Activated CD4-positive, alpha-beta memory T cell treated with anti-CD3 and anti-CD28 coated beads, Interleukin-2, amount 10 ng/mL, durations not matched to agents 7 days and 5 days (primary cell): ENCODE measurements at places on chromosomes 16 and 17. TPM values are rescaled to one million over a fixed set of nuclear protein-coding genes. Genes with fewer than 3 reads are reported as not detected.

Gene ACSM5
- not detected for total RNA-seq

DNA sequence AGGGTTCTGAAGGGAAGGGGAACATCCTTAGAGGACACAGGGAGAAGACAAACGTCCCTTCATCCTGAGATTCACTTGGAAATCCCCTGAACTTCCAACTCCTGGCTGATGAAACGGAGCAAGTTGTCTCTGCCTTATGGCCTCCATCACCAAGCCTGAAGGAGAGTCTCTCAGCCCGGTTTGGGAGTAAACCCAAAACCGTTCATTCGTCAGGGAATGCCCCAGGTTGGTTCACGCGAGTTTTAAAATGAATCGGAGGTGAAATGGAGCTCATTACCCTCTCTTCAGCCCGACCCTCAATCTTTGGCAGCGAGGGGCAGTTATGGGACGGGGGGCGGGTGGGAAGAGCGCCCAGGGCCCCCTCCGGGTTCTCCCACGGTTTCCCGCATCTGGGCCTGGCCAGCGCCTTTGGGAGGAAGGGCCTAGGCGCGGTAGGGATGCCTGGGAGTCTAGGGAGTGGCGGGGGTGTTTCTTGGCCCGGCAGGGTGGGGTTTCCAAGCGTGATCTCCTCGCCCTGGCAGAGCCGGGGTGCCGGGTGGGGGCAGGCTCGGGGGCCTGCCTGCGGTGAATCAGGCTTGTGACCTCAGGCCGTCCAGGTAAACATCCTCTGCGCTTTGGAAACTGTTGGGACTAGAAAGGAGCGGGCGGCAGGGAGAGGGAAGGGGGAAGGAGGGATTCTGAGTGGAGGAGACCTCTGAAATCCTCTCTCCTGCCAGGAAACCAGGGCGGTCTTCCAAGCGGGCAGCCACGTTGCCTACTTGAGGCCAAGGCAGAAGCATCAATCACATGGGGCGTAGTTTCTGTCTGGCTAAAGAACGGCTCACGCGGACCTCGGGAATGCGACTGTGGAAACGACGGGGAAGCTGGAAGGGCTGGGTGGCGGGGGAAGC is 24.1 kb upstream of the HOXB13 start:
- no peak overlapping the region for H3K27ac ChIP-seq
- no peaks in the 10 kb centered on the region for H3K4me1 ChIP-seq
- DNase-seq: no peak
- H3K4me3 ChIP-seq: no peak overlapping the region
- H3K36me3 ChIP-seq: no peaks in the 10 kb centered on the region

DNA sequence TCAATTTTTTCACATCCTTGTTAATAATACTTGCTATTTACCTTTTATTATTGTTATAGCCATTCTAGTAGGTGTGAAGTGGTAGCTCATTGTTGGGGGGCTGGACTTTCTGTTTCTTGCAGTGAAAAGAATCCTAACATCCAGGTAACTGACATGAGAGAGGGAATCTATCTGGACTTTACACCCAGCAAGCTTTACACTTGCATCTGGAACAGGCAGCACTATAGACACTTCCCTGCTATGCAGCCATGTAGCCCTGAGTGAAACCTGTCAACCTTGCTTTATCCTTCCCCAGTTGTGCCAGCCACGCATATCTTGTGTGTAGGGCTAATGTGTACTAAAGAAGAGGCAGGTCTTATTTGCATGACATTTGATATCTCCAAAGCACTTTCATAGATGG is 16.9 kb upstream of the ABCC12 start:
- H3K36me3 ChIP-seq: no peaks in the 10 kb centered on the region
- no peaks in the 10 kb centered on the region for H3K4me1 ChIP-seq
- H3K4me3 ChIP-seq: no peak overlapping the region
- peaks cover 3% of the 10 kb centered on the region for H3K27me3 ChIP-seq
- no peak for DNase-seq

DNA sequence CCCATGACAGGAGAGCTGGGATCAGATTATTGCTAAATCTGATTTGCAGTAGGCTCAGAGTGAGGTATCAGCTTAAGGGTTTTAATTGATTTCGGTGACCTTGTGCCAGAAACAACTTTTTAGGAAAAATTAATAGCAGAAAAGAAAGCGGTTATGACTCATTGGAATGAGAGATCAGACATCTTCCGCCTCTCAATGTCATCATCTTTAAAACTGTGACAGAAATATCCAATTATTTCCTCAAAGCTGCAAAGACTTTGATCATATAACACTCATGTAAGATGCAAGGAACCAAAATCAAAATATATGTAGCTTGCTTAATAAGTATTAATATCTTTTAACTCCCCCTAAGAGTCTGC is 190.1 kb upstream of the FOXF1 start:
- no peak overlapping the region for H3K27ac ChIP-seq
- no peaks in the 10 kb centered on the region for H3K36me3 ChIP-seq
- no peak for DNase-seq
- H3K27me3 ChIP-seq: no peaks in the 10 kb centered on the region

DNA sequence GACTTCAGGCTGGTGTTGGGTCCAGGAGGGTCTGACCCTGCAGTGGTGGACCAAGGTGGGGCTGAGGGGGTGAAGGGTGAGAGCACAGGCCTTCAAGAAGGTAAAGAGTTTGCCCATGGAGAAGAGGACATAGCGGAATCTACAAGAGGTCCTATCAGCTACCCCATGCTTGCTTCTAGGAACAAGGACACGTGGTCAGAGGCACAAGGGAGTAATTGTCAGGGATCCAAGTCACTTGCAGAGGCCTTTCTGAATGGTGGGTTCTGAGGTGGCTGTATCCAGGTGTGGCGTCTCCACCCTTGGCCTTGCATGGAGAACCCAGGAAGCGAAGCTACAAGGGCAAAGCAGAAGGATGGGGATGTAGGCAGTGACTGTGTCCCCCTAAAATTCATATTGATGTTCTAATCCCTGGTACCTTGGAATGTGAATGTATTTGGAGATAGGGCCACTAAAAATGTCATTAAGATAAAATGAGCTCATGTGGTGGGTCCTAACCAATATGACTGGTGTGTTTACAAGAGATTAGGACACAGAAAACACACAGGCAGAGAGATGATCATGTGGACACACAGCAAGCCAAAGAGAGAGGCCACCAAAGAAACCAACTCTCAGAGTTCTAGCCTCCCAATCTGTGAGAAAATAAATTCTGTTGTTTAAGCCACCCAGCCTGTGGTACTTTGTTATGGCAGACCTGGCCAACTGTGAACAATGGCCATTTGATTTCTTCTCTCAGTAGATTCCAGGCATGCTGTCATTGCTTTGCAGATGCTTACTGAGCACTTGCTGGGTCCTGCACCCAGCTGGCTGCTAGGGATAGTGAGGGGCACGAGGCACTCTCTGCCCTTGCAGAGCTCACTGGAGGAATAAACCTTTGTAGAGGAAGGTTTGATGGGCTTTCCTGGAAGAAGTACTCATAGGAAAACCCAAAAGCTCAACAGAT is 75.8 kb downstream of the UTP18 start:
- no peak overlapping the region for H3K4me3 ChIP-seq
- no peak for DNase-seq
- no peaks in the 10 kb centered on the region for H3K4me1 ChIP-seq
- peaks cover 10% of the 10 kb centered on the region for H3K27me3 ChIP-seq

Gene NETO2
- 13.5 TPM for total RNA-seq

Gene GRIN2C
- not detected for total RNA-seq

Gene GPRC5B
- not detected for total RNA-seq

Gene CASKIN1
- total RNA-seq: 1.4 TPM

- no peak overlapping the region for H3K27ac ChIP-seq
- H3K4me1 ChIP-seq: no peaks in the 10 kb centered on the region
- no peak overlapping the region for H3K4me3 ChIP-seq
- H3K27me3 ChIP-seq: peaks cover 38% of the 10 kb centered on the region
- DNase-seq: no peak
Measured at GRCh38 chr16:17515421-17516210, 44.9 kb upstream of the XYLT1 start.

GRCh38 chr16:12288537-12289174 is 312.1 kb downstream of the SNX29 start:
- H3K27ac ChIP-seq: no peak overlapping the region
- H3K36me3 ChIP-seq: no peaks in the 10 kb centered on the region
- no peak overlapping the region for H3K4me3 ChIP-seq
- H3K4me1 ChIP-seq: no peaks in the 10 kb centered on the region
- H3K27me3 ChIP-seq: no peaks in the 10 kb centered on the region

GRCh38 chr17:8125947-8126490 is 2.1 kb upstream of the HES7 start:
- peak overlapping the region; percentile 71 for H3K27ac ChIP-seq
- DNase-seq: no peak
- H3K4me1 ChIP-seq: peaks cover 51% of the 10 kb centered on the region
- peaks cover 51% of the 10 kb centered on the region for H3K27me3 ChIP-seq

GRCh38 chr17:48236681-48237134 is 129.1 kb downstream of the SNX11 start:
- H3K27me3 ChIP-seq: no peaks in the 10 kb centered on the region
- no peak overlapping the region for H3K4me3 ChIP-seq
- peaks cover 29% of the 10 kb centered on the region for H3K36me3 ChIP-seq
- DNase-seq: no peak
- peaks cover 44% of the 10 kb centered on the region for H3K4me1 ChIP-seq
- H3K27ac ChIP-seq: no peak overlapping the region

Gene RNF227
- total RNA-seq: 3.7 TPM

DNA sequence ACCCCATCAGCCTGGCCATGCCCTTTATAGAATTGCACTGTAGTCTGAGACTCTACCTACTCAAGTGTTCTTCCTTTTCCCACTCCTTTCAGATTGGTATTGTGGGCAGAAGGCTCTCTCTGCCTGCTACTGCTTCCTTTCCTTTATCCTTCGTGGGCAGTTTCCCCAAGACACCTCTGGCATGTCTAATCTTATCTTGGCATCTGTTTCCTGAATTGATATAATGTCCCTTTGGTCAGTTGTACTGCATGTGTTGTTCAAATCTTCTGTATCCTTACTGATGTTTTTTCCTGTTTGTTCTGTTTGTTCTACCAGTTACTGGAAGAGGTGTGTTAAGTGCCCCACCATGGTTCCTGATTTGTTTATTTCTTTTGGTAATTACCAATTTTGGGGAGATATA is 29.5 kb upstream of the MSI2 start:
- H3K27ac ChIP-seq: no peak overlapping the region
- no peak overlapping the region for H3K4me3 ChIP-seq
- H3K4me1 ChIP-seq: no peaks in the 10 kb centered on the region

GRCh38 chr16:19245326-19245925 is 40.1 kb upstream of the CLEC19A start:
- no peak overlapping the region for H3K4me3 ChIP-seq
- H3K36me3 ChIP-seq: no peaks in the 10 kb centered on the region
- no peak for DNase-seq
- no peaks in the 10 kb centered on the region for H3K27me3 ChIP-seq
- H3K4me1 ChIP-seq: no peaks in the 10 kb centered on the region
- H3K27ac ChIP-seq: no peak overlapping the region
